ENCODE measurements at places on chromosomes 12 and 14.

- no peak for DNase-seq
These were observed 13.8 kb upstream of the PRKD1 start for GRCh38 chr14:29941401-29941800.

- DNase-seq, result peak; percentile 64
These were observed 43.8 kb downstream of the DDHD1 start for GRCh38 chr14:53109105-53110041.

DNA sequence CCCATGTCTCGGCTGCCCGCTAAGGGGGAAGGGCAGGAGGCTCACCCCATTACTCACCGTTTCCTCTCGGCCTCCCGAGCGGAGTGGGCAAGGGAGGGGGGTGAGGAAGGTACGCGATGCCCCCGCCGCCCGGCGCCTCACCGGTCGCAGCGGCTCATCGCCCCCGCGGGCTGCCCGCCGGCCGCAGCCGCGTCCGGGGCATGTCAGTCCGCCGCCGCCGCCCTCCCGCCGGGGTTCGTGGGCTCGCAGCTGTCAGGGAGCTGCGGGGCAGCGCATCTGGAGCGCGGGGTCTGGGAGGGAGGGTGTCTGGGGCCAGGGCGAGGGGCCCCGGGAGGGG lies 461 bp downstream of the SLC8A3 start:
- no peak for DNase-seq

GRCh38 chr12:97323154-97323553 lies 139.4 kb upstream of the RMST start:
- DNase-seq, result no peak

DNA sequence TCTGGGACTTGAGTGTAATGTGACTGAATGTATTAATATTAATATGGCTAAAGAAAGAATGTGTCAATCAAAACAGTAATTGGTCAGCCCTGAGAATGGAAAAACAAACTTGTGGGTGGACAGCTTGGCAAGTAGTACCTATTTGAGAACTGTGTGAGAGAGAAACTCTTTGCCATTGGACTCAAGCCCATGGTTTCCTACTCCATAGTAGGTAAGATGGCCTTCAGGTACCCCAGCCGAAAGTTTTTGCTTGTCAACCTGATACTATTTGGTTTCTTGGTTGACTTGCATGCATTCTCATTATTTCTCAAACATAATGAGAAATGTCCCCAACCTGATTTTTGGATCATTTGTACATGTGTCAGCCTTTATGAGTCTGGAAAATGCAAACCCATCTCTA lies 391.1 kb downstream of the MDGA2 start:
- DNase-seq, result no peak

DNA sequence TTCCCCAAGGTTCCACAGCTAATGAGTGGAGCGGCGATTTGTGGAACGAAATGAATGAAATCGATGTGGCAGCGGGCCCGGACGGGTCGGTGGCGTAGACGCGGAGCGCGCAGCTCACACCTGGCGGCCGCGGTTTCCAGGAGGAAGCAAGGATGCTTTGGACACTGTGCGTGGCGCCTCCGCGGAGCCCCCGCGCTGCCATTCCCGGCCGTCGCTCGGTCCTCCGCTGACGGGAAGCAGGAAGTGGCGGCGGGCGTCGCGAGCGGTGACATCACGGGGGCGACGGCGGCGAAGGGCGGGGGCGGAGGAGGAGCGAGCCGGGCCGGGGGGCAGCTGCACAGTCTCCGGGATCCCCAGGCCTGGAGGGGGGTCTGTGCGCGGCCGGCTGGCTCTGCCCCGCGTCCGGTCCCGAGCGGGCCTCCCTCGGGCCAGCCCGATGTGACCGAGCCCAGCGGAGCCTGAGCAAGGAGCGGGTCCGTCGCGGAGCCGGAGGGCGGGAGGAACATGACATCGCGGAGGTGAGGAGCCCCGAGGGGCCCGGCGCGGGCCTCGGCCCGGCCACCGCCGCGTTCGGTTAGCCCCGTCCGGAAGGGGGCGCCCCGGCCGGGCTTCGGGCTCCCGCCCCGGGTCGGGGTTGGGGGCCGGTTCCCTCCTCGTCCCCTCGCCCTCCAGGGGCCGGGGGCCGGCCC lies at the start of gene PTPN11:
Gene PTPN11 (plus strand): TSS at position 340 of the 689 bp plus-strand sequence. CDS start 165 bp downstream, at position 505.
- peak; percentile 91 for DNase-seq

GRCh38 chr12:5305886-5306545 lies 125.9 kb upstream of the NTF3 start:
- DNase-seq, result no peak

DNA sequence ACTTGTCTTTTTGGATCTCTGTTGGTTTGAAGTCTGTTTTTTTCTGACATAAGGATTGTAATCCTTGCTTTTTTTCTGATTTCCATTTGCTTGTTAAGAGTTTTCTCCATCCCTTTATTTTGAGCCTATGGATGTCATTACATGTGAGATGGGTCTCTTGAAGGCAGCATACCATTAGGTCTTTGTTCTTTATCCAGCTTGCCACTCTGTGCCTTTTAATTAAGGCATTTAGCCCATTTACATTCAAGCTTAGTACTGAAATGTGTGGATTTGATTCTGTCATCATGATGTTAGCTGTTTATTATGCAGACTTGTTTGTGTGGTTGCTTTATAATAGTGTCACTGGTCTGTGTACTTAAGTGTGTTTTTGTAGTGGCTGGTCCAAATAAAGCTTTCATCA lies 100.0 kb downstream of the CCDC91 start:
- no peak for DNase-seq

DNA sequence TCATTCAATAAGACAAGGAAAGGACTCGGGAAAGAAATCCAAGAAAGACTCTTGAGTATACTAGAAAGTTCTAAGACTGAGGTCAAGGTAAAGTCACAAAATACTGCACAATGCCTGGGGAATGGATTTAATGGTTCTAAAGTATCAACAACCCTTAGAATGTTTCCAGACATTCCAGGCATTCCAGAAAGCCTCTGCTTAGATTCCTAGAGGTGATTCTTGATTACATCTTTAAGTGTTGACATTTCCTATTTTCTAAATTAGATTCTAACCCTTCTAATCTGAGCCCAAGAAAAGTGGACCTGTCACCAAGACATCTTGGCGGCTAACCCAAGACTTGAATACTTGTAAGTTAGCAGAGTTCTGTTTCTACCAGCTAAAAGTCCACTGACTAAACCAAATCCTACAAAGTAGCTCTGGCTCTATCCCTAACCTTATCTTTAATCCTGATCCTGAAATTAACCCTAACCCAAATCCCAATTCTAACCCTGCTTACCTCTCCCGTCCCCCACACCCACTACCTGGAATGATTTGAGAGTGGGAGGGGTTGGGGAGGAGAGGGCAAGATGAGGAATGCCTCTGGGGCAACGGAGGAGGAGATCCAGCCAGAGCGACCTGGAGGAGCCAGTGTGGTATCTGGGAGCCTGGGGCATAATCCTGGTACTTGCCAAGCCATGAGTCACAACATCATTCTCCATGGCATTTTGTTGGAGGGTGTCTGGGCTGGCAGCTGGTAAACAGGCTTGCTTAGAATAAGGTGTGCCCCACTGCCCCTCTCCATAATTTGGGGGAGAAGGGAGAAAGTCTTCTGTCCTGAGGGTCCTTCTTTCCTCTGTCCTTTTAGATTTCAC lies 93.4 kb upstream of the HOXC13 start:
- DNase-seq, result no peak

DNA sequence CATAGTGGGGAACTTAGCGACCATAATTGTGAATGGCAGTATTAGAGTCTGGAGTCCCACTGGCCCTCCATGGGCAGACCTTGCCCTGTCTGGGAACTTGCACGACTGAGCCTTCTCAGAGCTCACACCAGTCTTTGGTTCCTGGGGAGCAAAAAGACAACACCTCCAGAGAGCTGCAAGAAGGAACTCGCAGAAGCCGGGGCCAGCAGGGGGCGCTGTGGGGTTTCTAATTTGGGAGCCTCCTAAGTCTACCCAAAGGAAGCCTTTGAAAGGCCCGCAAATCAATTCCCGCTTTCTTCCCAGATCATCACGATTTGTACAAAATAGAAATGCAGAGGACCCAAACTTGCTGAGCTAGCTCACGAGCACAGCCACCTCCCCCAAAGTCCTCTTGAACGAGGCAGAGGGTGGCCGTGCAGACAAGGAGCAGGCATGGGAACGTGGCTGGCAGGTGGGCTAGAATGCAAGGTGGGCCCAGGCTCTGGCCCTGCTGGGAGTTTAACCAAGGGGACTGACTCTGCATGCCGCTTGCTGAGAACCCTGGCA lies 46.3 kb upstream of the FBXO21 start:
- peak; percentile 67 for DNase-seq
